Stimulated activated CD8-positive, alpha-beta memory T cell treated with anti-CD3 and anti-CD28 coated beads, Interleukin-7, amount 100 ng/mL, for 4 hours (primary cell): ENCODE measurements at places on chromosomes 13 and 19.

DNA sequence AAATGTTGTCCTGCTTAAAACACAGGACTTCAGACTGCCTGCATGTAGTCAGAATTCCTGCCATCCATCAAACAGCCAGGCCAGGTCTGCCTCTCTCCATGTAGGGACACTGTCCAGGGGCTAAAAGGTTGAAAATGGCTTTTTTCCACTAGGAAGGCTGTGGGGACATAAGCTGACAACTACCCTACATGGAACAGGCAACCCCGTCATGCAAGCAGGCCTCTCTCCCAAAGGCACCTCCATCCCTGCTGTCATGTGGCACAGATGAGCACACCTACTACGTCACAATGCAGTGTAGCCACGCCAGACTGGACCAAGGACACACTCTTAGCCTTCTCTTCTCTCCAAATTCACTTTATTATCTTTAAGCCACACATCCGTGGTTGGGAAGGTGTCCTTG lies 40.8 kb downstream of the LATS2 start:
- no peak for DNase-seq

DNA sequence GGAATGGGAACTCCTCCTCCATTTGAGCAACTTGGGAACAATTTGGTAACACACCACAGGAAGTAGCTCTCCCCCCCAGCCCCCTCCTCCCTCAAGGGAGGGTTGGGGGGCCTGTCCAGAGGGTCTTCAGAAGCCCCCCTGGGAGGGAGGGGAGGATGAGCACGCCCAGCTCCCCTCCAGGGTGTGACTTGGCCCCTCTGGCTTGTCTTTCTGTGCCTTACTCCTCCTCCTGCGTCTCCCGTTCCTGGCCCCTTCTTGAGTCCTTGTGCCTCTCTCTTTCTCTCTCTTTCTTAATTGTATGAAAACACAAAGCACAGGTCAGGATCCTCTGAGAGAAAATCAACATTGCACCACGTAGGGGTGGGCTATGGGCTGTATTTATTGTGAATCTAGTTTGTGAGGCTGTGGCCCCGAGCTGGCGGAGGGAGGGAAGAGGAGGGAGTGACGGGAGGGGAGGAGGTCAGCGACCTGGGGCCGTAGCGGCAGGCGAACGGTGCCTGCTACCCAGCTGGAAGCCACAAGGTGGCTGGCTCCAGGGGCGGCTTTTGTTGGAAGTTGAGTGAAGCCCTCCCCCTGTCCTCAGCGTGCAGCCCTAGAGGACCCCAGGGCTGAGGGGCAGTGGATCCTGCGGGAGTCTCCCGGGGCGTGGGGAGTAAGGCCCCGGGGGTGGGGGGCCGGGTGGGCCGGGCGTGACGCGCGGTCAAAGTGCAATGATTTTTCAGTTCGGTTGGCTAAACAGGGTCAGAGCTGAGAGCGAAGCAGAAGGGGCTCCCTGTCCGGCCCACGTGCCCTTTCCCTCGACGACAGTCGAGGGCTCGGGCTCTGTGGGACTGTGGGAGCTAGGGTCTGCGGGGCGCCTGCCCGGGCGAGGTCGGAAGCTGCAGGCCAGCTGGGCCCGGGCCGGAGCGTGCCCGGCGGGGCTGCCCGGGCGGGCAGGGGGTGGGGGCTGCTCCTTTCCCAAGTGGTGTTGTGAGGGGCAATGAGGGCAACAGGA lies 6.4 kb downstream of the LYL1 start:
- no peak for DNase-seq

DNA sequence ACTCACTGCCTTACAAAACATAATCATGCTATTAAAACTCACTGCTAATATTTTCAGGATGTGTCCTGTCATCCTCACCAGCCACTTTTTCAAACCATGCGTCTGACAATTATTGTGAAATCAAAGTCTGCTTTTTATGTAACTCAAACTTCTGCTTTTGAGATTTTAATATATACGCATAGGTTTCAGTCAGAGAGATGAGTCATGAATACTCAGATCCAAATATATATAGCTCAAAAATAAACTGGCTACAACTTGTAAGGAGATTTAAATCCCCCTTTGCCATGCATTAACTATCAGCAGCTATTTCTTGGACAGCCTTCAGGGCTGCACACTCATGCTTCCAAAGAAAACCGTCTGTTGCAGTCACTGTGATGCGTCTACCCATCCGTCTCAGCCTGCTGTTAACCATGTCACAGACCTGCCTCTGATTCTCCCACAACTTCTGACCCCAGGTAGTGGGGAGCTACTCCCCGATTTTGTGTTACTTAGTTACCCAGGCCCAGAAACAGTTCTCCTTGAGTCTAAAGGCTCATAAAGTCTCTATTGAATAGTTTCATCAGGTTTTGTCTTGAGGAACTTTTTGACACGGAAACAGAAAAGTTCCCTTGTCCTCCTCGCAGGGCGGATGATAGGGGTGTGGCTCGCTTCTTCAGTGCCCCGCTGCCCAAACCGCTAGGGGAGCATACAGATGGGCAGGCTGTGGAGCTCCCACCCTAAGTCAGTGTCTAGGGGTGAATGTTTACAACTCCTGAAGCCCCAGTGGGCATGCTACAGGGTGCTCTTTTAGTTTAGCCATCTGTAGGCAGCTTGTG lies 33.8 kb upstream of the SGCG start:
- DNase-seq, result no peak

DNA sequence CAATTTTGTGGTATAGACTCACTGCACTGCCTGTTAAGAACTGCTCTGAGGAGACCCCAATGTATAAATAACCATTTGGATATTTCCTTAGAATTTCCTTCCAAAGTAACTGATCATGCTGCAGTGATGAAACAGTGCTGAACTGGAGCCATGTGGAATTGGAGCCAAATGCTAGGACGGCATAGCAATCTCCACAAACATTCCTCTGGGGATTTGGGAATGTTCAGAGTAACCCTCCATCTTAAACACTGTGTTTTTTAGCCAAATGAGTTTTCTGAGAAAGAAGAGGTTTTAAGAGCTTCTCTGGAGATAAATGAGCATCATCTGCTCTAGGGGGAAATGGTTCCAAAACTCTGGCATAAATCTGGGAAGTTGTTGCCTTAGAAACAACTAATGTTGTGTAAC lies 98.2 kb downstream of the OLFM4 start:
- DNase-seq, result no peak

- DNase-seq, result no peak
Measured at GRCh38 chr13:113013878-113014751, 45.1 kb downstream of the MCF2L start.

- no peak for DNase-seq
Measured at GRCh38 chr13:104871456-104871855, 1664.0 kb downstream of the EFNB2 start.

GRCh38 chr19:56778351-56778750 lies 62.2 kb downstream of the PEG3 start:
- no peak for DNase-seq

- DNase-seq, result no peak
Measured at GRCh38 chr19:39430675-39431593, 4.8 kb downstream of the RPS16 start.

DNA sequence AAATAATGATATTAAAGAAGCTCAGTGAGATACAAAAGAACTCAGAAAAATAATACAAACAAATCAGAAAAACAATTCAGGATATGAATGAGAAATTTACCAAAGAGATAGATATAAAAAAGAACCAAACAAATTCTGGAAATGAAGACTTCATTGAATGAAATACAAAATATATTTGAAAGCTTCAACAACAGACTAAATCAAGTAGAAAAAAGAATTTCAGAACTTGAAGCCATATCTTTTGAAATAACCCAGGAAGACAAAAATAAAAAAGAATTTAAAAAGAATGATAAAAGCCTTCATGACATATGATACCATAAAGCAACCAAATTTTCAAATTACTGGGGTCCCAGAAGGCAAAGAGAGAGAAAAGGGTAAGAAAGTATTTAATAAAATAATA lies 9.6 kb downstream of the LEUTX start:
- DNase-seq, result no peak

DNA sequence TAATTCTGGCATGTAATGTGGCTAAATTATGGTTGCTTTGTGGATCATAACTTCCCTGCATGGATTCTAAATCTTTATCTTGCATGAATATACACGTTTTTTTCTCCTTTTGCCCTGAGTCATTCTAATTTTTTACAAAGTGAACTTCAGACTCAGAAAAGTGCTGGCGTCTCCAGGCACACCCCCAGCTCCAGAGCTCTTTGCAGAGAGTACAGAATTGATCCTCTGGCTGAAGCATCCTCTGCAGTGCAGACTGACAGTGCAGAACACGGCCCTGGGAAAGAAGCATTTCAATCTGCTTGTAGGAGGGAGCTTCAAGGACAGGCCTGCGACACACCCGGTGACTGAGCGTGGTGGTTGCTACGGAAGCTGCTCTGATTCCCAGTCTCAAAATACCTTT lies 228.1 kb downstream of the FGF9 start:
- DNase-seq, result no peak

DNA sequence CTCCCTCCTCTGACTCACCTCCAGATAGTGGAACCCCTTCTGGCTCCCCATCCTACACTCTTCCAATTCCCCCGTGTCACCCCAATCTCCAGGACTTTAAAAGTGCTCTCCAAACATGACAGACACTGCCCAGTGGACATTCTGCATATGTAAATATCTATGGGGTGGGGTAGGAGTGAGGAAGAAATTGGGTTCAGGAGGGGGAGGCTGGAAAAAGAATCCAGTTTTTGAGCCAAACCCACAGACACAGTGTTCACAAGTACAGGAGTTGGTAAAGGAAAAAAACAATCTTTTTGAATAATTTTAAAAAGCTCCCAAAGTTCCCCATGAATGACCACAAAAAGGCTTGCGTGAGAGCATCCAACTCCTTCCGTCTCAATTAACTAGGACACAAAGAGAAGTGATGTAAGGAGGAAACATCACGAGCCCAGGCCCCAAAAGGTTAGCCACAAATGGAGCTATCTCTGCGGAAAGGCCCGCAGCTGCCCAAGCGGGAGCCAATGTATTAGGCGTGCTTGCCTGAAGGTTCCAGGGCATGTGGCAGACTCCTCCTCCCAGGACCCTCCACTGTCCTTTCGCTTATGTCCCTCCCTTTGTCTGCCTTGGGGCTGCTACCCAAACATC lies 18.0 kb downstream of the ZC3H4 start:
- DNase-seq, result no peak

- no peak for DNase-seq
Measured at GRCh38 chr13:80040981-80041317, 300.0 kb downstream of the SPRY2 start.

DNA sequence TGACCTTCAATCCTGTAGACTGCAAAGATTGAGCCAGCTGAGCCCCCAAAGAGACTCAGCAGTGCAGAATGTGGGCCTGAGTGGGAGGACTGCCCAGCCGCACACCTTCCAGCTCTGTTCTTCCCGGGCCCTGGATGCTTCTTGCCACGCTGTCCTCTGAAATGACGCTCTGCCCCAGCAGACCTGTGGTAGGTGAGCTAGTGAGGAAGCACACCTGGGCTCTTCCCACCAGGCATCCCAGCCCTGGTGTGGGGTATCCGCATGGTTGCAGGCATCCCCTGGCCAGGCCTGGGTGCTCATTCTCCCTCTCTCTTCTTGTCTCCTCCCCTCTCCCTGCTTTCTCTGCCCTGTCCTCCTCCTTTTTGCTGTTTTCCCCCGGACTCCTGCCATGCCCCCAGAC lies 9.8 kb upstream of the MZF1 start:
- no peak for DNase-seq

- DNase-seq, result no peak
Measured at GRCh38 chr13:28067491-28067890, 32.9 kb downstream of the FLT3 start.

DNA sequence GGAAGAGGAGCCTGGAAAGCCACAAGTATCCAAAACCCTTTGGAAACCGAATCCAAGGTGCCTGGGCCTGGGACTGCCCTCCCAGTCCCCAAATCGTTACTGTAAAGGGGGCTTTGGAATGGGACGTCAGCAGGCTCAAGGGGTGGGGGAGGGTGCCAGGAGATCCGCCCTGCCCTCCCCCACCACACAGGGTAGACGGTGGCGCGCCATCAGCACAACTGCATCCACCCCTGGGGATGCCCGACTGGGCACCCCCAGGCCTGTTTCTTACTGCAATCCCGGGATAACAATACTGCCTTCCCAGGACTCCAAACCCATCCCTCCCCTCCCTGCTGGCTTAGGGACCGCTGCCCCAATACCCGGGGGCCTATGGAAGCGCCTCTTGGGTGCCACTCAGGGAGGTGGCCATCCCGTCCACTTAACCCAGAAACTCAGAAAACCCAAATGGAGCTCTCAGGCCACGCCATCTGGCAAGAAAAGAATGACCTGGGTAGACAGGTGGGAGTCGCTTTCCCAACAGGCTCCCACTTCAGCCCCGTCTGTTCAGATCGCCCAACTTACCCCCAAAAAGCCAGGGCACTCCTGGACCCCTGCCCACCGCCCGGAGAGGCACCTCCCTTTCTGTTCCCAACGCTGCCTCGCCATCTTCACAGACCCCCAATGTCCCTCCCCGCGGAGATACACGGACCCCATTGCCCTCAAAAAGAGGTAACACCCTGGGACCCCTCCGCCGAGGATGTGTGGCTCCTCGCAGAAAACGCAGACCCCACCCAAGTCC lies 2.4 kb downstream of the KLF16 start:
- DNase-seq, result no peak

GRCh38 chr13:32642316-32642715 lies 56.1 kb downstream of the PDS5B start:
- no peak for DNase-seq

- peak; percentile 10 for DNase-seq
Measured at GRCh38 chr19:53333066-53333462, 485 bp upstream of the ZNF845 start.

- DNase-seq, result no peak
Measured at GRCh38 chr19:31330237-31330636, 19.0 kb downstream of the TSHZ3 start.

DNA sequence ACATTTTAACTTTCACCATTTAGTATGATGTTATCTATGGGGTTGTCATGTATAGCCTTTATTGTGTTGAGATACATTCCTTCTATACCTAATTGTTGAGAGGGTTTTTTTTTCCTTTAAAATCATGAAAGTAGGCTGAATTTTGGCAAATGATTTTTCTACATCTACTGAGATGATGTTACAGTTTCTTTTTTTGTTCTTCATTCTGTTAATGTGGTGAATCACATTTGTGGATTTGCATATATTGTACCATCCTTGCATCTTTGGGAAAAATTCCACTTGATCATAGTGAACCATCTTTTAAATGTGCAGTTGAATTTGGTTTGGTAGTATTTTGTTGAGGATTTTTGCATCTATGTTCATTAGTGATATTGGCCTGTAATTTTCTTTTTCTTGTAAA lies 29.2 kb downstream of the CCNA1 start:
- no peak for DNase-seq

DNA sequence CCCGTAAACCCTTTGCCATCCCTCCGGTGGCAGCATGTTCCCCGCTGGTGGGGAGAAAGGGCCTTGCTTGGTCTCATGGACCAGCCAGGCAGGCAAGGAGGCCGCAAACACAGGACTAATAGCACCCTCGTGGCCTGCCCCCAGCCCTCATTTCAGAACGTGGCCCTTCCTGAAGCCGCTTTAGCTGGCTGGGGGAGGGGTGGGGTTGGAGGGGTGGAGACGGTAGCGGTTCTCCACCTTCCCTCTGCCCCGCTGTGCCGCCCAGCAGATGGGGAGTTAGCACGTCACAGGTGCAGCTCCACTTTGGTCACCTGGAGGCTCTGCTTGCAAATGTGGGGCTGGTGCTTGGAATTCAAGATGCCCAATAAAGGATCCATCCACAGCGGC lies 59.3 kb upstream of the URI1 start:
- no peak for DNase-seq

- no peak for DNase-seq
Measured at GRCh38 chr13:78382491-78382890, 220.9 kb downstream of the POU4F1 start.
